ENCODE measurements at places on chromosomes 4 and X. TPM values are rescaled to one million over a fixed set of nuclear protein-coding genes. Genes with fewer than 3 reads are reported as not detected.

The TXK gene
- total RNA-seq, result 0.59 TPM

The POU4F2 gene
- total RNA-seq, result not detected

The CABS1 gene
- not detected for total RNA-seq

The NDP gene
- 1.4 TPM for total RNA-seq

The AFM gene
- not detected for total RNA-seq

Measured in smooth muscle cell of the umbilical artery (primary cell).